EH (cell line): ENCODE measurements at places on chromosomes 11 and 22.

DNA sequence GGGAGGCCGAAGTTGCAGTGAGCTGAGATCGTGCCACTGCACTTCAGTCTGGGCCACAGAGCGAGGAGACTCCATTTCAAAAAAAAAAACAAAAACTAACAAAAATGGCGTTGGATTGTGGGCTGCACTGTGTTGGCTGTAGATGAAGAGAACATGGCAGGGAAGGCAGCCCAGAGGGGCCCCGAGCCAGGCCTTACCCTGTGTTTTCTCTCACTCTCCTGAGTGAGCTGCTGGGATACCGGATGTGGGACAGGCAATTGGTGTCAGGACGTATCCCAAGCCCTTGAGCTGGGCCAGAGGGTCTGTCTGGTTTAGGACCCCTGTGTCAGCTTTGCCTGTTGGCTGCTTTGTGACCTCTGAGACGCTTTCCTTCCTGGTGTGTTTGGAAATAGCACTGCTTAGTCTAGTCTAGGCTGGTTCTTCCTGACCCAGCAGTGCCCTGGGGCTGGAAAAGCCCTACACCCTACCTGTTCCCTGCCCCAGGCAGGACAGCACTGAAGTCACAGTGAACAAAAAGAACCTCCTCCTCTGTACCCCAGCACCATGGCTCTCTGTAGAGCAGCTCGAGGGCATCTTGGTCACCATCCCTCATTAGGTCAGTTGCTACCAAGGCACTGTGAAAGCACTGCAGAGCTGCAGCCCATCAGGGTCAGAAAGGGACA is 17.8 kb downstream of the CHADL start:
- DNase-seq = no peak

- DNase-seq = no peak
Observed at GRCh38 chr11:67544616-67545242, 21.5 kb upstream of the CABP2 start.

GRCh38 chr22:41563051-41563711 is 2.4 kb downstream of the CSDC2 start:
- DNase-seq = peak; percentile 95

- DNase-seq = peak; percentile 72
Observed at GRCh38 chr22:31075961-31076360, 5.2 kb upstream of the SMTN start.

- DNase-seq = no peak
Observed at GRCh38 chr11:47278058-47278457, 8.1 kb downstream of the MADD start.

GRCh38 chr11:2304506-2305139 is 2.8 kb downstream of the TSPAN32 start:
- DNase-seq = peak; percentile 57

DNA sequence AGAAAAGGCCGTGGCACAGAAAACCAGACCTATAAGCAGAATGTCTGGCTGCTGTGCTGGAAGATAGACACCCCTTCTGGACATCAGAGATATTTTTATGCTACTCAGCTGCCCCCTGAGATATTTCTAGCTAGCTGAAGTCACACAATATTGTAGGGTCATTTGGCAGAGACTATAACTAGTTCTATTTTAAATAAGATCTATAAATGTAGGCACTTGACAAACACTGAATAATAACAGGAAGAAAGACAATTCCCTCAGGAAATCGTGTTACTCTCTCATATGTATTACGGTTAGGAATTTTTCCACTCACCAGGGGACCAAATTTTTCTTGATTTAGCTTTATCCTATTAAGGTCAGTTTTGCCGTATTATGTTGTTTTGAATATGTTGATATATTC is 845.4 kb downstream of the OPCML start:
- DNase-seq = peak; percentile 49

- peak; percentile 4 for DNase-seq
Observed at GRCh38 chr11:15757048-15757698, 599.2 kb downstream of the SOX6 start.

DNA sequence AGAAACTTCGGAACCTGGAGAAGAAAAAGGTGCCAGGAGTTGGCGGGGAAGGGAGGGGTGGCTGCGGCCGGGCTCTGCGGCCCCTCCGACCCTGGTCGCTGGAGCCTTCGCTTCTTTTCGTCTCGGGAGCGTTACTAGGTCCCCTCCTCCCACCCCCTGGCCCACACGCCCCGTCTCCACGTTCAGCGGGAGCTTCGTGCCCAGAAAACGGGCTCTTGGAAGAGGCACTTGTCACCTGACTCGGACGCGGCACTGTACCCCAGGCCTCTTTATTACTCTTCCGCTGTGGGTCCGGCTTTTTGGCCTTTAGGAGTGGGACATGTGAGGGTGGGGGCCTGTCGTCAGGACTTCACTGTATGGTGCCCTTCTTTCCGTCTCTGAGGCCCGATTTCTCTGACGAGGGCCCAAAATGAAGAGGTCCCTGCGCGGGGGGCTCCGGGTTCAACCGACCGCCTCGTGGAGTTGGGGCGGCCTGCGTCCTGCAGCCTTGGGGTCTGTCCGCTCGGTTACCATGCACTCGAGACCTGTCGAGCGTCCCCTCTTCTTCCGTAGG is 1.2 kb downstream of the CAPRIN1 start:
- DNase-seq = peak; percentile 16

DNA sequence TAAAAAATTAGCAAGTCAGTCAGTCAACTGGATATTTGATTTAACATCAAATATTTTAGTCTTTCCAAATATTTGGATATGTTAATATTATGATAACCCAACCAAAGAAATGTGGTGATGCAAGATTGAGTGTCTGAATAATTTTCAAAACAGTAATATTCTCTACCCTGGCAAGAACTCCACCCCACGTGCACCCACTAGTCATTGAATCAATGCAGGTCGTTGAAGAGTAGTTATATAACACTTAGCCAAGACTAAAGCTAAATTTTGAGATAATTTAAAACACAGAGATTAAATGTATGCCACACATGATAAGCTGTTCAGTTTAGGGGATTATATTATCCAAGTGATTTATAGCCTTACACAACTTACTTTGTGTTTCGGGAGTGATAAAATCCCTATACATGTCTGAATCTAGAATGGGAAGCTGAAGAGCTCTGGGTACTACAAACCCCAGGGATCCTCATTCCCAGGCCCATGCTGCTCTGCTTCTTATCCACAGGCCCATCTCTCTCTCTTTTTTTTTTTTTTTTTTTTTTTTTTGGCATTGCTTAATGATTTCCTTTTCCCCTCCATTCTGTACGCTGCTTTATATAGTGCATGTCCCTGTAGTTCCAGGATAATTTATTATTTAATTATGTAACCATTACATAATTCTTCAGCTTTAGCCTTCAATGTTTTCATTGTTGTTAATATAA is 392.9 kb downstream of the NTM start:
- DNase-seq = peak; percentile 40

- DNase-seq = peak; percentile 31
Observed at GRCh38 chr11:13329670-13330356, 52.2 kb downstream of the BMAL1 start.

GRCh38 chr11:19244084-19244483 is 3.3 kb upstream of the E2F8 start:
- no peak for DNase-seq

DNA sequence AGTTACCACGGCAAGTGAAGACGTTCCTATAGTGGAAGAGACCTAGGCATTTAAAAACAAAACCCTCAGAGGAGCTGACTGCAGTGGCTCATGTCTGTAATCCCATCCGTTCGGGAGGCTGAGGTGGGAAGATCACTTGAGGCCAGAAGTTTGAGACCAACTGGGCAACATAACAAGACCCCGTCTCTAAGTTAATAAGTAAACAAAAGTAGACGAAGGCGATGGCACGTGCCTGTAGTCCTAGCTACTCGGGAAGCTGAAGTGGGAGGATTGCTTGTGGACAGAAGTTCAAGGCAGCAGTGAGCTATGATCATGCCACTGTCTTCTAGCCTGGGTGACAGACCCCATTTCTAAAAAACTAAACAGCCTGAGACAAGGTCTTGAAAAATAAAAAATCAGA is 3.8 kb upstream of the ADSL start:
- no peak for DNase-seq

- no peak for DNase-seq
Observed at GRCh38 chr11:27205779-27206570, 157.0 kb downstream of the CCDC34 start.

DNA sequence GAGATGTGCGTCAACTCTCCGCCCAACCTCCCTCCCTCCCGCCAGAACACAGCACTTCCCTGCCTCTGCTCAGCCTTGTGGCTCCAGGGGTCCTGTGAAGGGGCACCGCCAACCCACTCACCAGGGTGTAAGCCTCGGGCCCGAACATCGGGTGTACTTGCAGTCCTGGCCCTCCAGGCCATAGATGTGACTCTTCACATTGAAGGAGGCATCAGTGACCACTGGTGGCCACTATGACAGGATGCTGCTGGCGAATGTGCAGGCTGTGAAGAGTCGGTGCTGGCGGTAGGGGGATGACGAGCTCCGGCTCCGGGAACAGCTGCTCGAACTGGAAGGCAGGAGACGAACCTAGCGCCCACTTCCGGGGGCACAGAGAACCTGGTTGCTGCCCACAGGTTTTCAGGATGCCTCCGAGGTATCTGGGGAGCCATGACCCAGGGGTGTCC is 97.4 kb downstream of the MED15 start:
- DNase-seq = no peak

GRCh38 chr22:32791485-32791884 is 10.0 kb upstream of the TIMP3 start:
- no peak for DNase-seq

DNA sequence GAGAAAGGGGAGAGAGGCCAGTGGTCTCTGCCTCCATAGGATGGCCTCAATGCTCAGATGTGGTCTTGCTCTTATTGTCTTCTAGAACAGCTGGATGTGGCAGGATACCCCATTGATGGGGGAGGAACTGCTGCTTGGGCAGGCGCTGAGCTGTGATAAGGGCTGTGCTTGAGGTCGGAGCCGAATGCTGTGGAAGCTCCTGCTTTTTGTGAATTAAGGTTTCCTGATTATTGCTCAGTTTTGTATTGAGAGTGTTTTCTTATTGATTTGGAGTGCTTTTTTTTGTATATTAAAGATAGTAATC is 57.2 kb downstream of the CABIN1 start:
- no peak for DNase-seq

DNA sequence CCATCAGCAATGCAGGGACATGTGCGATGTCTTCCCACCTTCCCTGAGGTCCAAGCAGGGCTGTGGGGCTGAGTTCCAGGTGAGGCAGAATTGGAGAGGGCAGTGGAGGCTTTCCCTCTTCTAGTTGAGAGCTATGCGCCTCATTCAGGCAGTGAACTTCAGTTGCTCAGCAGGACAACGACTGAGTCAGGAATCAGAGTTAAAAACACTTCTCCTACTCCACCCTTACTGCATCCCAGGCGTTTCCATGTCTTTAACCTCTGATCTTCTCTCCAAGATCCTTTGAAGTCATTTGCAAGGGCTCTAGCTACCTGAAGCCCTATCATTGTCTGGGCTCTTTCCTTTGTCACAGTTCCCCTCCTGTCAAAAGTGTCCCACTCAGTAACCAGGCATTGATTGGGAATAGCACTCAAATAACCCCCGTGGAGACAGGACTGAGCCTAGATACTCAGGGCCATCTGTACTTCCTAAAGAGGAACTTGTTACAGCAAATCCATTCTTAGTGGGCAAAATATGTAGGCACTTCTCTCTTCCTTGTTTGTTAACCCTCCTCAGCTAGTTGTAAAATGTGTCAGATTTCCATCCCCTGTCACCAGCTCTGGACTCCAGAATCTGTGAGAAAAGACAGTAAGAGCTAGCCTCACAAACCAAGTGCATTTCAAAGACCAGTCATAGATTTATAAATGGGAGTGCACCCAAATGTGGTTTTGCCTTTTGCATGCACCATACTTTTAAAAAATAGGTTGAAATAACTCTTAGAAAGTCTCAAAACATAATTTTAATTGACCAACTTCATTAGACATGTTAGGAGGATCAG is 72.5 kb upstream of the MYO18B start:
- no peak for DNase-seq

DNA sequence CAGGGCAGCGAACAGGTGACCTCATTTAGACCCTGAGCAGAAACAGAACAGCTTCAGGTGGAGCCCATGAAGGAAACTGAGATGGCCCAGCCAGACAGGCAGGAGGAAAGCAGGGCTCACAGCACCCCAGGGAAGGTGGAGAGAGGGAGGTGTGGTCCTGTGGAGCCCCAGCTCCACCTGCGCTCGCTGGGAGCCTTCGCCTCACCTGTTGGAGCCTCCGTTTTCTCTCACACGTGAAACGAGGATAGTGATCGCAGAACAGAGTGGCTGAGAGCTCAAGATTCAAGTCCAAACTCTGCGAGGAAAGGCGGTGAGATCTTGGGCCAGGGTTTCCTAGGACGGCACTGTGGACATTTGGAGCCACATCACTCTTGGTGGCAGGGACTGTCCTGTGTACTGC is 8.6 kb upstream of the CERK start:
- DNase-seq = no peak

GRCh38 chr11:12508151-12508751 is 130.9 kb downstream of the PARVA start:
- peak; percentile 95 for DNase-seq

DNA sequence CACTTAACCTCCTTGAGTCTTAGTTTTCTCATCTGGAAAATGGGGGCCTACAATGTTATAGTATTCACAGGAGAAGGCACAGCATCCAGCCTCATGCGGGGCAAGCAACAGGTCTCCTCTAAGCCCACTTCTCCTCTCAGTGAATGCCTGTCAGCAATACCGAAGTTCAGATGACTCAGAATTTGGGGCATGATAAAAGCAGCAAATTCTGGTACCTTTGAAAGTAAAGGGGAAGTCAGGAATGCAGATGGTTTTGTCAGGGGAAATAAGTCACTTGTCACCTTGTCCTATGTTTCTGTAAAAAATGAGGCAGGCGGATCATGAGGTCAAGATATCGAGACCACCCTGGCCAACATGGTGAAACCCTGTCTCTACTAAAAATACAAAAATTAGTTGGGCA is 350.2 kb downstream of the LARGE1 start:
- no peak for DNase-seq

GRCh38 chr11:10109806-10110205 is 184.2 kb downstream of the SBF2 start:
- peak; percentile 79 for DNase-seq

DNA sequence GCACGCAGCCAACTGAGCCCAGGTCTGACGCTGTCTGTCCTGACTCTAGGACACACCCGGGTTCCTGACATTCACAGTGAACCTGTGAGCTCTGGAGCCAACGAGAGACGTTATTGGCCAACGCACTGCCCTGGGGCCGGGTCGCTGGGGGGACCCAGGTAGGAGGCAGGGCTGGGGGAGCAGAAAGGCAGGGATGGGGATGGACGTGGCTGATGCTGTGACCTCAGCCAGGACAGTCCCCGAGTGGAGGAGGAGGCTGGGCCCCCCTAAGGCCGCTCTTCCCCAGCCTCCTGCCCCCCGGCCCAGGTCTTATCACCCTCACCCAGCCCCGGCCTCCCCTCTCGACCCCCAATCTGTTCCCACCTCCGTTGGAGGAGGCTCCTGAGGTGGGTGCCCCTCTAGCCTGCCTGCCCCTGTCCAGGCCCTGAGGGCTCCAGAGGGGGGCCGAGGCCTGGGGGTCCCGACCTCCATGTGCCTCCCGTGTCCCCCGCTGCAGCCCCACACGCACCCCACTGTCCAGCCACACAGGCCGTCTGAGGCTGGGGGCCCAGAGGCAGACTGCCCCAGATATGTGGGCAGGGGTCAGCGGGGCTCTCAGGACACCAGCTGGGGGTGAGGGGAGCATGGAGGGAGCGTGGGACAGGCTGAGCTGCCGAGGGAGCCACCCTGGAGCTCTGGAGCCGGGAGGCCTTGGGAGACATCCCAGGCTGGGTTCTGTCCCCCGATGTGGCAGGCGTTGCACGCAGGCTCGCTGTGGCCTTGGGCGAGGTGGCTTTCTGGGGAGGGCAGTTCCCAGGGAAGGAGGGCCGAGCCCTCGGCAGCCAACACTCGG is 29.2 kb upstream of the MUC5AC start:
- DNase-seq = no peak

GRCh38 chr11:87961606-87962005 is 213.6 kb downstream of the RAB38 start:
- peak; percentile 29 for DNase-seq
